ENCODE measurements at places on chromosomes 11 and 22. TPM values are rescaled to one million over a fixed set of nuclear protein-coding genes. Genes with fewer than 3 reads are reported as not detected.

OR6A2 gene
- not detected for polyA plus RNA-seq

CCDC15 gene
- 0.82 TPM for polyA plus RNA-seq

- no peak within 1 kb of the TSS for H3K27ac ChIP-seq
- DNase-seq: no peak
- H3K4me3 ChIP-seq: no peak within 1 kb of the TSS
- no peaks in the 10 kb centered on the region for H3K36me3 ChIP-seq
Observed at GRCh38 chr11:20668844-20669819, at the start of gene NELL1. NELL1 (plus strand) TSS chr11:20669586.

GRCh38 chr11:65429068-65429681 is 6.6 kb downstream of the NEAT1 start:
- no peak for DNase-seq
- no peak overlapping the region for H3K4me3 ChIP-seq
- no peaks in the 10 kb centered on the region for H3K27me3 ChIP-seq
- no peaks in the 10 kb centered on the region for H3K36me3 ChIP-seq

DNA sequence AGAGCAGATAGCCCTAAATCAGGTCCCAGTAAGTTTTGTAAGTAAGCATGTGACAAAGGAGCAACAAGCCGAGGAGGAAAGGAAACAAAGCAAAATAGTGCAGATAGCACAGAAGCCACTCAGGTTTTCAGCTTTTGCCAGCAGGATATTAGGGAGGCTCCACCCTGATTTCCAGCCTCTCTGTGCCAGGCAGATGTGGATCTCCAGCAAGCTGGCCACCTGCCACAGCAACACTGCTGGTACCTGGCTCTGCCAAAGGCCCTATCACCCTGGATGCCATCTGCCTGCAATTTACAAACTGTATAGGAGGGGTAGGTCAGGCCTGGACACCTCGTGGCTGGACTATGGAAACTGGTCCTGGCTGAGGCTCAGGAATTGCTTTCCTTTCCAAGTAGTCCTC is 12.2 kb upstream of the NNMT start:
- H3K4me3 ChIP-seq: no peak overlapping the region
- no peaks in the 10 kb centered on the region for H3K36me3 ChIP-seq
- peaks cover 3% of the 10 kb centered on the region for H3K4me1 ChIP-seq
- no peaks in the 10 kb centered on the region for H3K27me3 ChIP-seq
- no peak for DNase-seq

DNA sequence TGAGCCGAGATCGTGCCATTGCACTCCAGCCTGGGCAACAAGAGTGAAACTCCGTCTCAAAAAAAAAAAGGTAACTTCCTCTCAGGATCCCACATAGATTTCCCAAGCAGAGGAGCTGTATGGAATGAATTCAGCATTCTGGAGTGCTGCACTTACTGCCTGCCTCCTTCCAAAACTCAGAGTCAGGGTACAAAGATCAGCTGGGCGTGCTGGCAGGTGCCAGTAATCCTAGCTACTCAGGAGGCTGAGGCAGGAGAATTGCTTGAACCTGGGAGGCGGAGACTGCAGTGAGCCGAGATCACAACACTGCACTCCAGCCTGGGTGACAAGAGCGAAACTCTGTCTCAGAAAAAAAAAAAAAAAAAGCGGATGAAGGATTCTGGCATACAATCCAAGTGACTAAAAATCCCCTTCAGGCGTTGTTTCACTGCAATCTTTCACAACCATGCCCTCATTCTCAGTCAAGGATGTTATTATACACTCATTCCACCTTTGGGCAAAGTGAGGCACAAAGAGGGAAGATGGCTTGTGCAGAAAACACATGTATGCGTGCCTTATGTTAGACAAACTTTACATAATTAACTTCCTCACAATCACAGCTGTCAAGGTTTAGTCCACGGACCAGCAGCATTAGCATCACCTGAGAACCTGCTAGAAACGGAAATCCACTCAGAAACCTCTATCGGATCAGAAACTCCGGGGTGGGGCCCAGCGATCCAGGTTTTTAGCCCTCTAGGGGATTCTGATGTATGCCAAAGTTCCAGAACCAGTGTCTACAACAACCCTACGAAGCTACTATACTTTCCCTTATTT is 1.1 kb upstream of the NOL12 start:
- no peaks in the 10 kb centered on the region for H3K27me3 ChIP-seq
- DNase-seq: no peak
- H3K27ac ChIP-seq: no peak overlapping the region

- no peak for DNase-seq
- no peaks in the 10 kb centered on the region for H3K27me3 ChIP-seq
- H3K36me3 ChIP-seq: no peaks in the 10 kb centered on the region
Observed at GRCh38 chr11:13045734-13046133, 36.6 kb downstream of the RASSF10 start.

Measured in ovary (tissue), 10 donors.